ENCODE measurements at places on chromosomes 7 and 10.

- DNase-seq, result no peak
Observed at GRCh38 chr10:72278668-72279393, 5.1 kb downstream of the DDIT4 start.

GRCh38 chr7:28411876-28412662, at the start of gene CREB5:
Gene CREB5 (plus strand): TSS chr7:28412518. CDS start chr7:28412915, 397 bp downstream.
- DNase-seq, result no peak

DNA sequence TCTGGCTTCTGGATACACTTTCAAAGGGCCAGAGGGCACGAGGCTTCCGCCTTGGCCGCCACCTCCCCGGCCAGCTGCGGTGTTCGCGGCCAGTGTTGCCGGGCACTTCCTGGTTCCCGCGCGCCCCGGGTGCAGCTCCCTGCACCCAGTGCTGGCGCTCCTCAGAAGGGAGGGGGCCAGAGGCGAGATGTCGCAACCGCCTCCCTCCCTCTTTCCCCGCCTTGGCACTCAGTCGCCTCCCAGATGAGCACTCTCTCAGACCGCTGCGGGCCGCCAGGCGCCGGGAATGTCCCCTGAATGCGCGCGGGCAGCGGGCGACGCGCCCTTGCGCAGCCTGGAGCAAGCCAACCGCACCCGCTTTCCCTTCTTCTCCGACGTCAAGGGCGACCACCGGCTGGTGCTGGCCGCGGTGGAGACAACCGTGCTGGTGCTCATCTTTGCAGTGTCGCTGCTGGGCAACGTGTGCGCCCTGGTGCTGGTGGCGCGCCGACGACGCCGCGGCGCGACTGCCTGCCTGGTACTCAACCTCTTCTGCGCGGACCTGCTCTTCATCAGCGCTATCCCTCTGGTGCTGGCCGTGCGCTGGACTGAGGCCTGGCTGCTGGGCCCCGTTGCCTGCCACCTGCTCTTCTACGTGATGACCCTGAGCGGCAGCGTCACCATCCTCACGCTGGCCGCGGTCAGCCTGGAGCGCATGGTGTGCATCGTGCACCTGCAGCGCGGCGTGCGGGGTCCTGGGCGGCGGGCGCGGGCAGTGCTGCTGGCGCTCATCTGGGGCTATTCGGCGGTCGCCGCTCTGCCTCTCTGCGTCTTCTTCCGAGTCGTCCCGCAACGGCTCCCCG, at the start of gene FFAR4:
Gene FFAR4, plus strand, starts transcription at position 231 of the 842 bp plus-strand sequence. Its CDS starts 56 bp downstream, at position 287.
- DNase-seq, result no peak

GRCh38 chr7:23012908-23013714, 819 bp downstream of the HYCC1 start:
- DNase-seq, result no peak

DNA sequence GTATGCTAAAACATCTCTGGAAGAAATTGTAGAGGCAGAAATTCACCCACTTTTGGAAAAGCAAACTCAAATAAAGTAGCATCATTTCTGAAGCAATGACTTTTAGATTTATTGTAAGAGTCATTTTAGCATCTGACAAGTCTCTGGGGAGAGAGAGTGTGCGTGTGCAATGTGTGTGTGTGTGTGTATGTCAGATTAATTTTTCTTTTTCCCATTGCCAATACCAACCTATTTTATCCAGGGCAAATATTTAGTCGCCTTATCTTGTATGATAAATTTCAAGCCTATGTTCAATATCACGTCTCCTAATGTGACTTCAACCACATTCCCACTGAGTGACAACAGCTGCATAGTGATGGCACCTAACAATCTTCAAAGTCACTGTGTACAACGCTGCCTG, 101.7 kb downstream of the NEBL start:
- no peak for DNase-seq

Measured in AG04450 (cell line).